ENCODE measurements at places on chromosomes 5 and 9.

DNA sequence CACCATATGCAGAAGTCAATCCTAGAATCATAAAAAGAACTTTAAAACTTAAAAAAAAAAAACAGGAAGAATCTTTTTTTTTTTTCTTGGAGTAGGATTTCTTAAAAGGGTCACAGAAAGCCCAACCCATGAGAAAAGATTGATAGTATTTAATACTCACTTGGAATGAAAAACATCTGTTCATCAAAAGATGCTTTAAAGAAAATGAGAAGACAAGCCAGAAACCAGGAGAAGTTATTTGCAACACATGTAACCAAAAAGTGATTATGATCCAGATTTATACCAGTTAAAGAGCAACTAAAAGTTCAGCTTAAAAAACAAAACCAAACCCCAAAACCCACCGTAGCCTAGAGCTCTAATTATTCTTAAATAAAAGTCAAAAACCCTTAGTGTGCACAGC is 69.3 kb downstream of the TLE4 start:
- no peak for DNase-seq

GRCh38 chr9:16358751-16359150 is 511.7 kb downstream of the BNC2 start:
- no peak for DNase-seq

DNA sequence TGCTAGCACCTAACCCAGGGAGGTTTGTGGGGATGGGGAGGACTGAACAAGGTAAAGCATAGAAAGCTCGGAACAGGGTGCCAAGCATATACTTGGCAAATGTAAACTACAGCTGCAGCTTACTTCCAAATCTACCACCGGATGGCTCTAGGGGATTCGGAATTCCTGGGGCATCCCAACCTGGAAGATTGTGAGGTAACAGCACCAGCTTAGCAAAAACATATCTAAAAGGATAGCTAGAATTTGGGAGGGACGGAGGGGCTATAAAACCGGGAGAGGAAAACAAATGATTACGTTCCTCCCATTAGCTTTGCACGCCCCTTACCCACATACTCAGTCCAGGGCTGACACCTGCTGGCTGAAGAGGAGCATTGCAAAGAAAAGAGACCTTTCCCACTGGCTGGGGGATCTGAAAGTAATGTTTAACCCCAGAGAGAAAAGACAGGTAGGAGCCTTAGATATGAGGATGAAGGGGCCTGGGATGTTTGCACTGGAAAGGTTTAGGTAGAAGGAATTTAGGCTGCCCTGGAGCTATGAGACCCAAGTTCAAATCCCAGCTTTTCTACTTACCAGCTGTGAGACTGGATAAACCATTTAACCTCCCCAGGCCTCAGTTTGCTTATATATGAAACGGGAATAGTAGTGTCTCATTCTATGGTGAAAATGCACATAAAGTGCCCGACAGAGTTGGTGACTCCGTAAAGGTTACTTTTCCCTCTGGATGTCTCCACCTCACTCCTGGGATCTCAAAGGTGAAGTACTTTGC is 73.6 kb downstream of the FAM114A2 start:
- DNase-seq: peak; percentile 54

- no peak for DNase-seq
Observed at GRCh38 chr9:115884846-115885245, 268.7 kb upstream of the PAPPA start.

DNA sequence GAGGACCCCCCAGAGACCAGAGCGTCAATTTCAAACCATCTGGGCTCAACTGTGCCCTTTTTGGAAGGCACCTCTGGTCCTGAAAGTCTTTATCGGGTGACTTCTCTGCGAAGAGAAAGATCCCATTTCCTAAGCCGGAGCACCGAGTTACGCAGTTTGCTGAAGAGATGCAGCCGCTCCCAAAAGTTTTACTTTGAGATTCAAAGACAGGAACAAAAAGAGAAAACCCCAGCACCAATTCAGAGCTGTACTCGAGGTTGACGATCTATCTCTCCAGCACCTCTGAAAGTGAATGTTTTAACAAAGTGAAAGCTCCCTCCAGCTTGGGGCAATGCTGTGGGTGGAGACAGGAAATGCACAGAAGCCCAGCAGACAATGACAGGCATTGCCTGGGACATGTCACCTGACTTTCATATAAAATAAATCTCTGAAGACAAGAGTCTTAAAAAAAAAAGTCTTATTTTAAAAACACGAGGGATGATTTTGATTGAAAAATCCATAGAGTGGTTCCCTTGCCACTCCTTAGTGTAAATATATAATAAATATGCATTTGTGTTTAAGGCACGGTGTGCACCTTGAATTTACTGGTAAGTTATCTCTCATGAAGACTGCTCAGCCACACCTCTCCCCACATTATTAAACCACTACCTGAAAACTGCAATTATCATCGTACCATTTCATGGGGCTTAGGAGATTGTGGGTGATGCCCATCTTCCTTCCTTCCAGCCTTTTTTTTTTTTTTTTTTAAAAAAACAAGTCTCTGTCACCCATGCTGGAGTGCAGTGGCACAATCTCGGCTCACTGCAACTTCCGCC is 79.9 kb downstream of the FNBP1 start:
- DNase-seq: peak; percentile 83
